ENCODE measurements at places on chromosomes 13 and 19. TPM values are rescaled to one million over a fixed set of nuclear protein-coding genes. Genes with fewer than 3 reads are reported as not detected.

The TEX29 gene
- 3.8 TPM for polyA plus RNA-seq

GRCh38 chr13:110232756-110233155 lies 74.2 kb downstream of the COL4A1 start:
- no peak for DNase-seq

GRCh38 chr13:25085125-25085742 lies 10.7 kb upstream of the PABPC3 start:
- DNase-seq = no peak

The ZNF85 gene
- polyA plus RNA-seq = 6.9 TPM

- peak; percentile 47 for DNase-seq
Observed at GRCh38 chr19:18841400-18841799, 9.6 kb downstream of the UPF1 start.

The ZNF724 gene
- not detected for polyA plus RNA-seq

- peak; percentile 54 for DNase-seq
Observed at GRCh38 chr19:49851456-49852259, 699 bp downstream of the PTOV1 start.

The ZNF480 gene
- polyA plus RNA-seq = 2.5 TPM

- DNase-seq = no peak
Observed at GRCh38 chr13:37382146-37382545, 216.4 kb downstream of the POSTN start.

GRCh38 chr13:32471187-32471922 lies 43.4 kb upstream of the N4BP2L1 start:
- no peak for DNase-seq

The SMIM44 gene
- not detected for polyA plus RNA-seq

- DNase-seq = no peak
Observed at GRCh38 chr13:45199711-45200110, 1.1 kb downstream of the KCTD4 start.

The ZNF737 gene
- polyA plus RNA-seq = 5.2 TPM

The VPS36 gene
- polyA plus RNA-seq = 10.5 TPM

DNA sequence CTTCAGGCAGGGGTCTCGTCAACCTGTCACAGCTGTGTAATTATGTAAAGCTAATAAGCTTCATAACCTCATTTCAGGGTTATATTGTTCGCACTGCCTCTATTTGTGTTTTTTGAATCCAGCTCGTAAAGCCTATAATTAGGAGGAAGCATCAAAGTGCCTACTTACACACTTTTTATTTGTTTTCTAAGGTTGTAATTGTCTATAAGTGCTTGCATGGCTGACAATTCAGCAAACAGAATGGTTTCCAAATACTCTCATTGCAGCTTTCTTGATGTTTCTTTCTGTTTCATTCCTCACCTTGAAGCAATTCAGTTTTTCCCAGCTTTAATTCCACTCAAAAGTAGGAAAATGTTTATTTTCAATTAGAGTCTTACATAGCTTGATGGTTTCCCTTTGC lies 336.3 kb downstream of the HS6ST3 start:
- DNase-seq = no peak

DNA sequence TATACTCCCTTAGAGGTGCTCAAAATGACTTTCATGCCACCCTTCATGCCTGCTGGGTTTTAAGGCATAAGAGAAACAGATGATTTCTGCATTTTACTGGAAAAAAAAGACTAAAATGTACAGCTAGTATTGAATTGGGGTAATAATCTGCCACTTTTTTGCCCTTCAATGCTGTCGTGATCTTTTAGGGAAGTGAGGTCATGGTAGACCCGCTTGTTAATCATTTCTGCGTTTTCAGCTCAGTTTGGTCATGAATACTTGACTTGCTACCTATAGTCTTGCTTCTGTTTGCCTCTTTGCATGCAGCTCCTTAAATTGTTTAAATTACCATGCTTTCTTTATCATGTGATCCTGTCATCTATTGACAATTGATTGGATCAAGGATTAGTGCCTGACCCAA lies 90.4 kb downstream of the PCCA start:
- no peak for DNase-seq

DNA sequence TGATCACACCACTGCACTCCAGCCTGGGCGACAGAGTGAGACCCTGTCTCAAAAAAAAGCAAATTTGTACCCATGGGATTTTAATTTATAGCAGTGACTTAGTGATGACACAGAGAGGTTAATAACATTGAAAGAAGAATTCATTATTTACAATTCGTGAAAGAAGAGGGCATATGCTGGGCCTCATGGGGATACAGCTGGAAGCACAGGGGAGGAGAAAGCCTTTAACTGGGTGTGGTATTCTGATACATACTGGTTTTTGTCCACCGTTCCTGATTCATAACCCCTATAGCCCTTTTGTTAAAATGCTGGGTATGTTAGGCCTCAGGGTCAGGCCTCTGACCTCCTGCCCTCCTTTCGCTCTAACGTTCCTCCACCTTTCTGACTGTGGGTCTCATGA lies 10.9 kb downstream of the ZNF264 start:
- no peak for DNase-seq

- DNase-seq = no peak
Observed at GRCh38 chr13:95403349-95404140, 102.3 kb upstream of the ABCC4 start.

DNA sequence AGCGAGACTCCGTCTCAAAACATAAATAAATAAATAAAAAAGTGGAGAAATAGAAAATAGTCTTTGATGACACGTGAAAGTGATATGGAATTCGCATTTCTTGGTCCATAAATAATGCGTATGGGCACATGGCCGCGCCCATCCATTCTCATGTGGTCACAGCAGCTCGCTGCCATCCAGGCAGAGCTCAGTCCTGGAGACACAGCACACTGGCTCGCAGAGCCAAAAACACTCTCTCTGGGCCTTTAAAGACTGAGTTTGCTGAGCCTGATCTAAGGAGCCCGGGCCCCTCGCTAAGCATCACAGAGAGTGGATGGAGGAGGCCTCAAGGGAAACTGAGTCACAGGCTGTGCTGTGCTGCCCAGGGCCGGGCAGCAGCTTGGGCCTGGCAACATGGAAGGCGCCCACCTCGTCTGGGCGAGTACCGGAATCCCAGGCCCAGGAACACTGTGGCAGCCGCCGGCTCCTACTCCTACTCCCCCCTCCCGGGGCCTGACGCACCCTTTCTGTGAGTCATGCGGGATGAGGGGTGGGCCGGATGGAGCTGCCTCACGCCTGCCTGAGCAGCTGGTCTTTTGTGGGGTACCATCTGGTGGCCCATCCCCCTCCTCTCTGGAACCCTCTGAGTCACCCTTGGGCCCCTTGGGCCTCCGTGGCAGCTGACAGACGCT lies 28.9 kb upstream of the CACTIN start:
- peak; percentile 70 for DNase-seq

The ZNF554 gene
- polyA plus RNA-seq = 5.2 TPM

The BST2 gene
- 15.7 TPM for polyA plus RNA-seq

The FKBP8 gene
- polyA plus RNA-seq = 198 TPM

- no peak for DNase-seq
Observed at GRCh38 chr19:53942001-53942786, 20.5 kb upstream of the CACNG8 start.

The KLK14 gene
- 0.61 TPM for polyA plus RNA-seq

The NLRP4 gene
- polyA plus RNA-seq = not detected

- no peak for DNase-seq
Observed at GRCh38 chr13:51419001-51419636, 33.7 kb downstream of the INTS6 start.

The THSD8 gene
- polyA plus RNA-seq = 1.3 TPM

The TEKTIP1 gene
- 3.3 TPM for polyA plus RNA-seq

DNA sequence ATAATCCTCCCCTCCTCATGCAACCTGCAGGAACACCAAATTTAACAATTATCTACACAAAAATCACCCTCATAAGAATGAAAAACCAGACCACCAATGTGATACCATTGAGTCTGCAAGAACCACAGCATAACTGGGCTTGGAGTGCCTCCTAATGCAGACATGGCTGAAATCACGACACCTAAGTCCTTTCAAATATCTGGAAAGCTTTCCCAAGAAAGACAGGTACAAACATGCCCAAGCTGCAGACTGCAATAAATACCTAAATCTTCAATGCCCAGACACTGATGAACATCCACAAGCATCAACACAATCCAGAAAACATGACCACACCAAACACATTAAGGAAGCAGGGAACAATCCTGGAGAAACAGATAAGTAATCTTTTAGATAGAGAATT lies 417.1 kb downstream of the LMO7 start:
- no peak for DNase-seq

- no peak for DNase-seq
Observed at GRCh38 chr13:113099142-113099541, 6.4 kb upstream of the F7 start.

GRCh38 chr19:13975870-13976269 lies 23.6 kb downstream of the DCAF15 start:
- no peak for DNase-seq

The GFY gene
- not detected for polyA plus RNA-seq

GRCh38 chr13:97879646-97880310 lies 73.7 kb upstream of the IPO5 start:
- no peak for DNase-seq

DNA sequence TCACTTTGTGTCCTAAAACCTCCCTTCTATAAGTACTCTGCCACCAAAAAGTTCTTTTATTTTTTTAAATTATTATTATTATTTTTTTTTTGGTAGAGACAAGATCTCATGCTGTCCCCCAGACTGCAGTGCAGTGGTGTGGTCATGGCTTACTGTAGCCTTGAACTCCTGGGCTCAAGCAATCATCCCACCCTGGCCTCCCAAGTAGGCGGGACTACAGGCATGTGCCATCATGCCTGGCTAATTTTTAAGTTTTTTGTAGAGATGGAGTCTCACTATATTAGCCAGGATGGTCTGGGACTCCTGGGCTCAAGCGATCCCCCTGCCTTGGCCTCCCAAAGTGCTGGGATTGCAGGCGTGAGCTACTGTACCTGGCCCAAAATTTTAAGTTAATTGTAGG lies 29.1 kb upstream of the GPI start:
- DNase-seq = no peak

The CYP4F8 gene
- polyA plus RNA-seq = not detected

The ADGRE2 gene
- 0.65 TPM for polyA plus RNA-seq

GRCh38 chr19:14004619-14005348 lies 1.3 kb downstream of the RFX1 start:
- peak; percentile 78 for DNase-seq

The CACNG8 gene
- 0.04 TPM for polyA plus RNA-seq

The TGFBR3L gene
- 2.2 TPM for polyA plus RNA-seq

DNA sequence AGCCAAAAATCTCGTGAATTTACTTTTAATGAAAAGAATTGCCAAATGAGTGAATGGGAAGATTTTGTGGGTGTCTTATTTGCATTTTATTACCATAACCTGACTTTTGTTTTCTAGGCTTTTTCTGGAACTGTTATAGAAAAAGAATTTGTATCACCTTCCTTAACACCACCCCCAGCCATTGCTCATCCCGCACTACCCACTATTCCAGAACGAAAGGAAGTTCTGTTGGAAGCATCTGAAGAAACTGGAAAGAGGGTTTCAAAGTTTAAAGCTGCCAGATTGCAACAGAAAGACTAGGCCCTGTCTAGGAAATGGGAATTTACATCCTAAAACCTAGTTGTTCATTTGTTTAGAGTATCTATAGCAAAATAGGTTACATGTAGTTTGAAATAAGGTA lies 72.7 kb downstream of the URI1 start:
- no peak for DNase-seq

DNA sequence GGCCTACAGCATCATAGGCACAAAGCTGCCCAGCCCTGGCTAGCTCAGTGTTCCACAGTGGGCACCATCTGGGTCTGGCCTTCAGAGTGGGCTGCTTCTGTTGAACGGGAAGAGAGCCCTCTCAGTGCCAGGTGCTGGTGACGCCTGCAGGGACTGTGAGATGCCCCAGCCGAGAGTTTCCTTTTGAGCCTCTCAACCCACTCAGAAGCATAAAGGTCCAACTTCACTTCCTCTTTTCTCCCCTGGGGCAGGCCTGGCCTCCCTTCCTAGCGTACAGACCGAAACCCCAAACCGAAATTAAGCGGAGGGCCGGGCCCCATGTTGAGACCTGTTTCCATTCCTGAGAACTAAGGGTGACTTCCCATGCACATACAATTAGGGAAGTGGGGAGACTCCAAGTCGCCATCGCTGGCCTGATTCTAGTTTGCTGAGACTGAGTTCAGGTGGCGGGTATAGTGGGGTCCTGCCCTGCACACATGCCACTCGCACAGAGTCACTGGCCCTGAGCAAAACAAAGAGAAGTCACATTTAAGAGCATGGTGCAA lies 6.9 kb downstream of the RAB8A start:
- no peak for DNase-seq

GRCh38 chr19:36093687-36094086 lies 17.3 kb upstream of the OVOL3 start:
- DNase-seq = no peak

The WDR87 gene
- 0.04 TPM for polyA plus RNA-seq

DNA sequence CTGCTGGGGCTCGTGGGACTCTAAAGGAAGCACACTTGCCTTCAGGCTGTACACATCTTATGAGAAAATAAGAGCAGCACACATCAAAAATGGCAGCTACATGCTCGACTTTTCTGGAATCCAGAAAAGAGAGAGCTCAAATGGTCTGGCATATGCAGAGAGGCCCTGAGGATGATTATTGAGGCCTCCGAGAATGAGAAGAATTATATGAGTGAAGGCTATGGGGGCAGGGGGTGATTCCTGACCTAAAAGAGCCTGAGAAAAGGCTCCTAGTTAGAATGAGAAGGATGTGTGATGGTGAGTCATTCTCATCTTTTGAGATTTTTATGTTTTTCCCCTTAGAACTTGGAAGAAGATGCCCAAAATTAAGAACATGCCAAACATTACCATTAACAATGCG lies 97.1 kb downstream of the HSPH1 start:
- no peak for DNase-seq

- no peak for DNase-seq
Observed at GRCh38 chr19:17560205-17560595, 4.8 kb downstream of the COLGALT1 start.

GRCh38 chr13:113836768-113837559 lies 26.9 kb downstream of the GAS6 start:
- peak; percentile 52 for DNase-seq

- DNase-seq = no peak
Observed at GRCh38 chr13:47111499-47111898, 214.6 kb upstream of the HTR2A start.

- DNase-seq = no peak
Observed at GRCh38 chr13:52775511-52775910, 35.9 kb upstream of the CNMD start.

- DNase-seq = no peak
Observed at GRCh38 chr13:67278235-67278634, 48.1 kb upstream of the PCDH9 start.

- no peak for DNase-seq
Observed at GRCh38 chr13:86601351-86601750, 802.1 kb upstream of the SLITRK6 start.
